CD4-positive, alpha-beta T cell treated with Interleukin-17A for 1 hour (primary cell): ENCODE measurements at places on chromosomes 16 and 17.

DNA sequence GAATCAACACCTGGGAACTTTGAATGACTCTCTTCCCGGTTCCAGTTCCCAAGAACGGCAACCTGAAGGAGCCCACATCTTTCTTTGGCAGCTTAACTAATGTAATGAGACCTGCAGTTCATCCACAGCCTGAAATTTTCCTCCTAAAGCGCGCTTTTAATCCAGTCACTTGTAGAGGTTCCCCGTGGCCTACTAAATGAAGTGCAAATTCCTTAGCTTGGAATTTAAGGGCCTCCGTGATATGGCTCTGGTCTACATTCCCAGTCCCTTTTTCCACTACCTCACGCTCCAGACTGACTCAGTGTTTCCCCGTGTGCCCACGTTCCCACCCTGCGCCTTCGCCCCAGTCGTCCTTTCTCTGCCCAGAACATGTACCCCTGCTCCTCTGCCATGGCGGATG is 27.2 kb downstream of the FZD2 start:
- no peak for DNase-seq

- no peak for DNase-seq
These were observed 59.0 kb downstream of the MSI2 start for GRCh38 chr17:57315061-57316015.

GRCh38 chr16:58127033-58127556 is 2.1 kb downstream of the CFAP20 start:
- peak; percentile 86 for DNase-seq

DNA sequence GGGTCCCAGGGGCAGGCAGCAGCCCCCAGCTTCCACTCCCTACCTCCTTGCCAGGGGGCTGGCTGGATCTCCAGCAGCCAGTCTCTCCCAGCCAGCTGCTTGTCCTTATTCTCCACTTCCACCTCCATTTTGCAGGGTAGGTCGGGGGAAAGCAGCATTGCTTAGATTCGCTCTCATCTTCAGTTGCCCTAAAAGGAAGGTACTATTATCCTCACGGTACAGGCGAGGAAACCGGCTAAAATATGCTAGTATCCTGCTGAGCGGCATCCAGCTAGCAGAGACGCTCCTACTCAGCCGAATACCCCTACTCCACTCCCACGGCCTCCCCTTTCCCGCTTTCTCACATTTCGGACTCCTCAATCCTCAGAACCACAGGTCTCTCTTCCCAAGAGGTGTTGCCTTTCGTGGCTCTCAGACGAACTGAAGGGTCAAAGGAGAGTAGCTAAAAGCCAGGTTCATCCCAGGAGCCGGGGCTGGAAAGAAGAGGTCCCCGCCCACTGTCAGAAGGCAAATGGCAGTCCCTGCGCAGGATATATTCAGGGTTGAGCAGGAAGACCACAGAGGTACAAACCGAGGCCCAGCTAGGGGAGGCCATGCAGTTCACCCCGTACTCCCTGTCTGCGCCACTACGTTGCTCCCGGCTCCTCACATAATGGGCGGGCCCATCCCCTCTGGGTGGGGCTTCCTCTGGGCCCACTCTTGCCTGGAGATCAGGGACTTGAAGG is 1.7 kb upstream of the RAB11FIP4 start:
- DNase-seq, result no peak

DNA sequence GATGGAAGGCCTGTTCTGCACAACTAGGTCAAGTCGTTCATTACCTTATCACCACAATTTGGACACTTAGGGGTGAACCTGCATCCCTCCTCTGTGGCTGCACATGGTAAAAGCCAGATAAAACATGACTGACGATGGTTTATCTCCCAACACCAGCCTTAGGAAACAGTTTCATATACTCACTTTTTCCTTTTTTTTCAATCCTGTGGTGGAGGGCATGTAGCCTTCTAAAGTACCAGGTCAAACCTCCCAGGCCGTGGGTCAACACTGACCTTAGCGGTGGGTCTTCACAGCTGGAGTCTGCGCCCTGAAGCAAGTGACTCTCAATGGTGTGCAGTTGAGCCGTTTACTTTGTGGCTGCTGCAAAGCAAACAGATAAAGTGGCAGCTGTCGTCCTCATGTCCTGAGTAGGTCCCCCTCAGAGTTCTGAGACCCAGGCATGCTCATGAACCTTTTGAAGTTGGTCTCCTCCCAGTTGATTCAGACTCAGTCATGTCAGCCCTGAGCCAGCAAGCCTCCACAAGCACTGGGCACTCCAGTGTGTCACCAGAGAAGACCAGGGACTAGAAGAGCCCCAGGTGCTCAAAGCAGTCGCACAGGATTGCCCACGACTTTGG is 5.9 kb downstream of the FAHD1 start:
- no peak for DNase-seq

GRCh38 chr16:14386115-14386514 is 243.9 kb downstream of the PARN start:
- DNase-seq, result no peak

GRCh38 chr17:21817791-21818364 is 125.6 kb downstream of the KCNJ18 start:
- no peak for DNase-seq

- DNase-seq, result no peak
These were observed 154.4 kb downstream of the FOXL1 start for GRCh38 chr16:86732621-86733295.

DNA sequence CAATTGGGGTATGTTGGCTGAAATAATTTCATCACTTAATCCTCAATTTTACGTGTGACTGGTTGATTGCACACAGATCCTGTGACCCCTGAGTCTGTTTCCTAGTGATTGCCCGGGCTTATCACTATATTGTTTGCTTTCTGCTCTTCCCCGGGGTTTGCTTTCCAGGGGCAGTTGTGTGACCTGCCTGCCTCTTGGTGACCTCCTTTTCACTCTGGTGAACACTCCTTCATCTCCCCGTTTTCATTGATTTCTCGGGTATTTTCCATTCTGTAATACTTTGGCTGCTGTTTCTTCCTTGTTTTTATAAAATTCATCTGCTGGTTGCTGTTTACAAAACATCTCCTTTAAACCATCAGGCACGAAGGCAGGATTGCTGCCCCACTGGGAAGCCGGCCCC is 36.0 kb downstream of the NTN1 start:
- DNase-seq, result no peak

DNA sequence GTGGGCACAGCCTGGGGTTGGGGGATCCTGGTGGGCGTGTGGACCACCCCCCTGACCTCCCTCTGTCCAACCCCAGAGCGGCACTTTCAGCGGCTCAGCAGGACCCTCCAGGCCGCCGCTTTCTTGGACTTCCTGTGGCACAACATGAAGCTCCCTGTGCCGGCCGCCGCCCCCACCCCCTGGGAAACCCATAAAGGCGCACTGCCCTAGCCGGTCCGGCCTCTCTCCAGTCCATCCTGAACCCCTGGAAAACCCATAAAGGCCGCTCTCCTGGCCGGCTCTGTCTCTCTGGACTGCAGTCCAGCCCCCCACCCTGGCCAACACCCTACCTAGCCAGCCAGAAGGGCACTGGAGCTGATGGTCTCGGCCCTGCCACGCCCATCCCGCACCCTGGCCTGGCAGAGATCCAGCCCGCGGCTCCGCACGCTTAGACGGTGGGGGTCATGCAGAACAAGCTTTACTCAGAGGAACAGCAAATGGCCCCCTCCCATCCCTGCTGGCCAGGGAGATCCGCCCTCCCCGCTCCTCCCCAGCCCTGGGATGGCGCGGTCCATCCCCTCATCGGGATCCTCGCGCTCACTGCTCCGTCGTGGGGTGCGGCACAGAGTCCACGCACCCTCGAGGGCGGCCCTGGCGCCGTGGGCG is 2.7 kb downstream of the NOXO1 start:
- no peak for DNase-seq

DNA sequence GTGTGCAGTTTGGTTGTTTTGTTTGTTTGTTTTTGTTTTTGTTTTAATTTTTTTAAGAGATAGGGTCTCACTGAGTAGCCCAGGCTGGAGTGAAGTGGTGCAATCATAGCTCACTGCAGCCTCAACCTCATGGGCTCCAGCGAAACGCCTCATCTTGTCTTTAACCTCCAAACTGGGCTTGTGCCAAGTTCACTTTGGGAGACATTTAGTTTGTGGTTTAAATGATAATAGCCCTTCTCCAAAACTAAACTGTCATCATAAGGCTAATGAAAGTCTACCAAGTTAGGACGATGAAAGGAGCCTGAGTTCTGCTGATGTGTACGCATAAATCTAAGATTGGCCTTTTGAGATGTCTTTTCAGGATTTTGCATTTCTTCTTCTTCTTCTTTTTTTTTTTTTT is 6.5 kb upstream of the CARD14 start:
- DNase-seq, result no peak

- DNase-seq, result no peak
These were observed 6.6 kb downstream of the FAM20A start for GRCh38 chr17:68594552-68594951.
